RWPE1 (cell line): ENCODE measurements at places on chromosomes 6 and 20.

GRCh38 chr6:169250660-169251059 is 3.0 kb downstream of the THBS2 start:
- DNase-seq = peak; percentile 70

GRCh38 chr6:112432853-112433252 is 85.7 kb downstream of the RFPL4B start:
- DNase-seq = no peak

DNA sequence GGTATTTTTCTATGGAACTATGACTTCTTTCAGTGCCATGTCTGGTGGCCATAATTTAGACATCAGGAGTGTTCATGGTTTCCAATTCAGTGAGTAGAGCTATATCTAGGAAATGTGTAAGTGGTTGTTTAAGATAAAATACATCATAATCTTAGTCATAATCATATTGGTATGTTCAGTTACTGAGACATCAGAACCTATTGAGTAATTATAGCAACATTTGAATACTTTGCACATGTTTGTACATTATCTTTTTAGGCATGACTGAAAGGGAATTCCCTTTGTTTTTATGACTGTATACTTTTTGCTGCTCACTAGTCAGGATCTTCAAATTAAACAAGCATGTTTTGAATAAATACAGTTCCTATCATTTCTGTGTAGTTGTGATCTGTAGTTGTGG is 64.0 kb downstream of the STXBP5 start:
- peak; percentile 5 for DNase-seq

- no peak for DNase-seq
Observed at GRCh38 chr6:126069449-126069848, 83.1 kb downstream of the TRMT11 start.

GRCh38 chr20:63060057-63060991 is 53.6 kb upstream of the BHLHE23 start:
- peak; percentile 68 for DNase-seq

DNA sequence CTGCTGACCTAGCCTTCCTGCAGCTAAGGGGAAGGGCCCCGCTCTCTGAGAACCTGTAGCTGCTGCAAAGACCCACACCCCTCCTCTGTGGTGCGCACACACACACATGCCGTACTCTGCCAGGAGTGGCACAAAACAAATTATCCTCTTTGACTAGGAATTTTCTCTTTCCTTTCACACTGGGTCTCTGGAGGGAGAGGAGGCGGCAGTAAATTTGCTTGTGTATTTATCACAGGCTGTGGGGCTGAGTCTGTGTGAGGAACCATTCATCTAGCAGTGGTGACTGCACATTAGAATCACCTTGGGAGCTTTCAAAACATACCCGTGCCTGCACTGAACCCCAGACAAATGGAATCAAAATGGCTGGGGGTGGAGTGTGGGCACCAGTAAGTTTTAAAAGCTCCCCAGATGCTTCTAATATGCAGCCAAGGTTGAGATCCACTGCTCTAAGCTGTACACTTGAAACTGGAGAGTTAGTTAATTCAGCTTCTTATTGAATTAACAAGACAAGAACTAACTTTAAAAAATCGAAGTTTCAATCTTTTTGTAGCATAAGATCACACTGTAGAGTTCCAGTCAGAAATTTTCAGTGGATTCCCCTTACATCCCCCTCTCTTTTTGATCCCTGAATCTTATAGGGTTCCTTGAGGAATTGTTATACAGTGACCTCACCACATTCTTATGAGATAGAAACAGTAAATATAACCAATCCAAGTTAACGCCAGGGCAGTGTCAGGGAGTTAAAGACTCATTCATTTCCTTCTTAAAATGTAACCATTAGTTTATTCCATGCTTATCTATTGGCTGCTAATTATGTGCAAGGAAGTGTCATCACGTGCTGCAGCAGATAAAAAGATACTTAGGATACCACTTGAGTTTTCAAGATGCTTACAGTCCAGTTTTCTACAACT is 29.8 kb upstream of the GMDS start:
- no peak for DNase-seq

- no peak for DNase-seq
Observed at GRCh38 chr20:56200456-56200855, 48.1 kb upstream of the MC3R start.

DNA sequence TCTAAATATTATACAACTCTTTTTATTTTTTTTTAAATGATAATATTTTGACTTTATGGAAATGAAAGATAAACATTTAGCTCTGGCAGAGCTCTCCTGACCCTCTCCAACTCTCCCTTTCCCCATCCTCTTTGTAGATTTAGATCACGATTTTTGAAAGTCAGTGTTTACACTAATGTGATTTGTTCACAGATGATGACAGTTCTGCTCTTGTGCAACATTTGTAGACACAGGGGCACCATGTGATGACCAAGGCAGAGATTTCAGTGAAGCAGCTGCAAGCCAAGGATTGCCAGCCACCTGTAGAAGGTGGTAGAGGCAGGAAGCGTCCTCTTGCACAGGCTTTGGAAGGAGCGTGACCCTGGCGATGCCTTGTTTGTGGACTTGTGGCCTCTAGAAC is 483.2 kb downstream of the QKI start:
- DNase-seq = no peak

GRCh38 chr6:18551228-18551627 is 164.1 kb downstream of the RNF144B start:
- DNase-seq = peak; percentile 32

DNA sequence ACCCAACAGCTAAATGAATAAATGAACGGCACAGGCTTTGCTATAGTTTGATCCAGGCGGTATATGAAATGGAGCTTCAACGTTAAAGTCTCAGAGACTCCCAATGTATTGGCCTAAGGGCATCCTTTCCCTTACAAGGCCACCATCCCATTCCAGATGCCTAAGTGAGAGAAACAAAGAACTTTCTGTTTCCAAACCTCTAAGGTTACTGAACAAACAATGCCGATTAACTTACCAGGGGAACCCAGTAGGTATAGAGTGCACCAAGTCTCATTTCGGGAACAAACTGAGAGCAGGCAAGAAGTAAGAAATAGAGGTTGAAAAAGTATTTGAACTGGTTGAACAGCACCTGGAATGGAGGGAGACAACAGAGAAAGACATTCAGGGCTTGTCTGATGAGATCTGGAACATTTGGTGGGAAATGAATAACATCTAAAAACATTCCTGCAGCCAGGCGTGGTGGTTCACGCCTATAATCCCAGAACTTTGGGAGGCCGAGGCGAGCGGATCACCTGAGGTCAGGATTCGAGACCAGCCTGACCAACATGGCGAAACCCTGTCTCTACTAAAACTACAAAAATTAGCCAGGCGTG is 42.5 kb downstream of the ATP9A start:
- peak; percentile 36 for DNase-seq

GRCh38 chr6:158441716-158442215 is 118.1 kb upstream of the TMEM181 start:
- no peak for DNase-seq

DNA sequence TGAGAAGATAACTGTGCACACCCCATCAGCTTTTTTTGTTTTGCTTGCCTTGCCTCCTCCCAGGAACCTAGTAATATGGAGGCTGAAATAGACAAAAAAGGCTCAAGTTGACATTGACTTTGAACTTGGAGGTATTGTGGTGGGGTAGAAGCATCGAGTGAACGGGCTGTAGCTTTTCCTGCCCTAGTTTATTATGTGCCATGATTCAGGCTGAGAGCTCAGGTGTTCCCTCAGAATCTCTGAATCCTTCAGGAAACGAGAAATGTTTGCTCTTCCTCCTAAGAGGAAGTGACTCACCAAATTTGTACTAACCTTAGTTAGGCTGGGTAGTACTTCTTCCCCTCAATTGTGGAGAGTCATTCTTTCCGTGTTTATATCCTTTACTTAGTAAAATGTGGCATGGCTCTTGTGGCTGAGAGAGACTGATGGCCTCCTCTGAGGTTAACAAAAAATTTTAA is 98.8 kb downstream of the SASH1 start:
- peak; percentile 72 for DNase-seq

DNA sequence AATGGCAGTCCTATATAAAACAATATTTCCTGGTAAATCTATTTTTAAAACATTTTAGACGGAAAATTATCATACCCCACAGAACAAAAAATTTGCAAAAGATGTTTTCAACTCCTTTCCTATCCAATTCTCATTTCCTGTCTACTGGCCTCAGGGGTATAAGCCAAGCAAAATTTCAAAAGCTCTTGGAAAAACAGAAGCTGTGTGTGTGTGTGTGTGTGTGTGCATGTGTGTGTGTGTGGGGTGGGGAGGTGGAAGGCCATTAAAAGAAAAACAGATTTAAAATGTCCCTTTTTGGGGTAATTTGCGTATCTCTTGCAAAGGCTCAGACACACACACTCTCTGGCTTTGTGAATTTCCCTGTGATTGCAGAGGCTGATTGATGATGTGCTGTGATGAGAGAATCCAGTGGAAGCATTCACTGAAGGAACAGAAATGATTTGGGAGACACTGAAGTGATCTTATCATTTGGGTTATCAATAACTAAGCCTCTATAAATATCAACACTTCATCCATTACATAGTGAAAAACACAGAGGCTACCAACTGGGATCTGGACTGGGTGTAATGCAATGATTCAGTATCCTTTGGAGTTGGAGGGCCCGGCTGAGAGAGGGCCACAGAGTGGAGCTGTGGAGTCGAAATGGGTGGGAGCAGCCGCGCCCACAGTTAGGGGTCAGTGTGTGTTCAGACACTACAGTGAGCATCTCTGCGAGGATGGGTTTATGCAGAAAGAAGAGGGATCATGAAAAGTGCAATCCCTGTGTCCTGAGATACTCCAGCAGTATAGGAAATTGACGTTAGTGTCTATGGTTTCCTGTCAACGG is 106.8 kb upstream of the PREP start:
- no peak for DNase-seq

DNA sequence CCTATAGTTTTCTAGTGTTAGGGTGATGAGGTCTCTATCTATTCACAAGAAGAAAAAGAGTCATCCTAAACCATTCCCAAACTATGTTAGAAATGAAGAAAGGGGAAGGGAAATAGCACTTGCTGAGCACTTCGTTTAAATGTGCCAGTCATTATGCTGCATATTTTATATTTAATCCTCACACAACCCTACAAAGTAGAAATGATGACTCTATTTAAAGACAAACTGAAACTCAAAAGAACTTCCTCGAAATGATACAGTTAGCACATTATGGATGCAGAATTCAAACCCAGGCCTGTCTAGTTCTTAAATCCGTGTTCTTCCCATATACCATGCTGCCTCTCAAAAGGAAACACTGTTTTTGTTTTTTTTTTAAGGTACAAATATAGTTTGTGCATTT is 174.6 kb downstream of the GMPR start:
- no peak for DNase-seq

DNA sequence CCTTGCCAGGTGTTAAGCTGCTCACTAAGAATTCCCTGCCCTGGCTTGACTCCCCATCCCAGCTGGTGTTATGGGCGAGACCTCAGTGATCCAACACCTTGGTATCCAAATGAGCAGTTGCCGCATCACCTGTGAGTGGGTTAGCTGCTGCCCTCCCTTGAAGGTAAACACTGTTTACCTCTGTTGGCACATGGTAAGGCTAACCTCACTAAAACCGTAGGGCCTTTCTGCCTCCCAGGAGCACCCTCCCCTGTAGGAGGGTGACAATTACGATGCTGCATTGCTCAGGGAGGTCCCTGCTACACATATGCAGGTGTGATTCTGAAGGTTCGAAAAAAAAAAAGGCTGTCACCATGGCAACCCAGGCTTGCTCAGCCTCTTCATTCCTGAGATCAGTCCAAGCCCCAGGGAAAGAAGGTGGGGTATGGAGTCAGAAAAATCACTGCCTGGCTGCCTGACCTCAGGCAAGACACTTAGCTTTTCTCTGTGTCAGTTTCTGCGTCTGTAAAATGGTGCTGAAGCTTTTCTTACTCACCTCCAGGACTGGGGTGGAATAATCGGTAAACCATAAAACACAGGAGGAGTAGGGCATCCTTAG is 19.5 kb downstream of the PNPLA1 start:
- DNase-seq = peak; percentile 85

DNA sequence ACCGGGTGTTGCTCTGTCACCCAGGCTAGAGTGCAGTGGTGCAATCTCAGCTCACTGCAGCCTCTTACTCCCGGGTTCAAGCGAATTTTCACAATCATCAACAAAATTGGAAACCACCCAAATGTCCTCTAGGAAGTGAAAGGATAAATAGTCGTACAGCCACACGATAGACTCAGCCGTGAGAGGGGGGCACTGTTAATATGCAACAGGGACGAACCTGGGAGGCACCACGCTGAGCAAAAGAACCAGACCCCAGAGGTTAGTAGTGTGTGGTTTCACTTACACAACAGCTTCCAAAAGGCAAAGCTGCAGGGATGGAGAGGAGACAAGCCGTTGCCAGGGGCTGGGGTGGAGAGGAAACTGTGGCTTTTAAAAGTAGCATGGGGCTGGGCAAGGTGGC is 30.1 kb upstream of the NTSR1 start:
- DNase-seq = no peak

DNA sequence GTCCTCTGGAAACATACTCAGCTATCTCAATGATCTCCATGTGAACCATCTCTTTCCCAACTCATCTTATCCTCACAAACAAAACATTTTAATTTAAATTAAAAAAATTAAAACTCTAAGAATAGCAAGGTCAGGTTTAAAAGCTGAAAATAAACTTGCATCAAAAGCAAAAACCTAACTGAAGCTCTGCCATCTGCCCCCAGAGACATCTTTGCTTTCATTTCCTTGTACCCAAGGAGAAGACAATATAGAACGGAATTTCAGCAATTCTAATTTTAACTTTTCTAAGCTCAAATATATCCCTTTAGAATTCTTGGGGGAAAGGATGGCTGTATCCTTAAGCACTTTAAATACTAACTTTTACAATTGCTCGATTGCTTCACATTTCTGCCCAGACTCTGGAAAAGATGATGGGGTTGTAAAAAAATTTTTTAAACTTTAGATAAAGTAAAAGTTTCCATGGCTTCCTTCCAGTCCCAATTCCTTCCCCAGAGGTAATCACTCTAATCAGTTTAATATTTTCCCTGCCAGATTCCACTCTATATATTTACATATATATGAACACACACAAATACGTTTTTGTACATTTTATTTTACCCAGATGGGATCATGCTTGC is 69.2 kb upstream of the SMIM29 start:
- DNase-seq = no peak

DNA sequence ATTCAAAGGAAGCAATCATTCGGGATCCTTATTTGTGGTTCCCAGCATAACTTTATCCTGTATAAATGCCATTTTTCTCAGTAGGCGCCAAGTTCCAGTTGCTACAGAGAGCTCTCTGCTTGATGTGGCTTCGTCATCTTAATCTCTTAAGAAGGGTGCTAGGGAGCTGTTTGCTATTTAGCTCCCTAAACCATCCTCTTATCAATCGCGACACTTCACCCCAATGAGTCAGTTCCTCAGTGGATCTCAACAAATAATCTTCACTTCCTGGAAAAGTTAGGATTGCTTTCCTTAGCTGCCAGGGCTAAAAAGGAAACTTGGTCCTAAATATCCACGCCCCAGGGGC is 1.3 kb upstream of the NKAIN2 start:
- peak; percentile 2 for DNase-seq

- no peak for DNase-seq
Observed at GRCh38 chr20:34862724-34863123, 9.9 kb downstream of the GGT7 start.

GRCh38 chr6:119090256-119090655 is 11.8 kb upstream of the FAM184A start:
- no peak for DNase-seq
